Activated B cell treated with CpG ODN at 0.5 μM for 24 hours (primary cell): ENCODE measurements at places on chromosomes 12 and 14.

- no peak overlapping the region for H3K4me3 ChIP-seq
- H3K27ac ChIP-seq = no peak overlapping the region
- peak; percentile 11 for DNase-seq
- no peaks in the 10 kb centered on the region for H3K36me3 ChIP-seq
- H3K27me3 ChIP-seq = peaks cover 8% of the 10 kb centered on the region
Observed at GRCh38 chr12:131103669-131104462, 150.2 kb downstream of the ADGRD1 start.

GRCh38 chr14:92847749-92848148 lies 53.6 kb downstream of the GOLGA5 start:
- peaks cover 40% of the 10 kb centered on the region for H3K4me1 ChIP-seq
- H3K4me3 ChIP-seq = no peak overlapping the region
- H3K27ac ChIP-seq = no peak overlapping the region
- peaks cover 2% of the 10 kb centered on the region for H3K27me3 ChIP-seq
- H3K36me3 ChIP-seq = peaks cover 6% of the 10 kb centered on the region
- DNase-seq = no peak

GRCh38 chr12:69822201-69822860 lies 2.7 kb upstream of the MYRFL start:
- peaks cover 5% of the 10 kb centered on the region for H3K27me3 ChIP-seq
- H3K4me3 ChIP-seq = no peak overlapping the region
- H3K27ac ChIP-seq = no peak overlapping the region
- no peaks in the 10 kb centered on the region for H3K4me1 ChIP-seq

GRCh38 chr12:113727651-113728061 lies 238.5 kb downstream of the RBM19 start:
- H3K4me1 ChIP-seq = no peaks in the 10 kb centered on the region
- H3K4me3 ChIP-seq = no peak overlapping the region
- no peak overlapping the region for H3K27ac ChIP-seq

DNA sequence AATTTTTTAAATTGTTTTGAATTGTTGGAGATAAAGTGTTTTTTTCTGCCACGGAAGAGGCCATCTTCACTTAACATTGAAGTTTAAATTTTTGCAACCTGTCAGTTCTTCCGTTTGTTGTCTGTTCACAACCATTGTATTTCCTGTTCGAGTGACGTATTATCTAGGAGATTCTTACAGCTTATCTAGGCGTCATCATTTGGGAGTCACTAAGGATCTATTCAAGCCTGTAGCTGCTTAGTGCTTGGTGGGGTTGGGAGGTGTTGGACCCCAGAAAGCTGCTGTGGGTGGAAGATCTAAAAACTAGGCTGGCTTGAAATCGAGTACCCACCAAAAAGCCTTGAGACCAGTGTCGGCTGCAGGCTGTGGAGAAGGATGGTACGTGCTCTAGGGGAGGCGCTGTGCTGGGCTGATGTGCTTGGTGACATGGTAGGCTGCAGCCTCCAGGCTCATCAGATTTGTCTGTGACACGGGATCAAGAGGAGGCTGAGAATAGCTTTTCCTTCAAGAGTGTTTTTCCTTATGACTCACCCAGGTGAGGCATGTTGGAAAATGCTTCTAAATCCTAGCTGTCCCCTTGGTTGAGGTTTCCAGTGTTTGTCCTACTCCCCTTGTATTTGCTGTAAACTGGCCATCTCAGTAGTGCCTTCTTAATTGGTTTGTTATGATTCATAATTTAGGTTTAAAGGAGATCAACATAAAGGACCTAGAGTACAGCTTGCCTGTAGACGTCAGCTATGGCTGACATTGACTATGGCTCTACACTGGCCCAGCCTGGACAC lies 57.8 kb downstream of the ATG14 start:
- peaks cover 23% of the 10 kb centered on the region for H3K36me3 ChIP-seq
- no peak overlapping the region for H3K4me3 ChIP-seq
- H3K27ac ChIP-seq = no peak overlapping the region
- no peaks in the 10 kb centered on the region for H3K27me3 ChIP-seq
- peaks cover 16% of the 10 kb centered on the region for H3K4me1 ChIP-seq
